Neural cell (in vitro differentiated cells): ENCODE measurements at places on chromosomes 12 and 14. TPM values are rescaled to one million over a fixed set of nuclear protein-coding genes. Genes with fewer than 3 reads are reported as not detected.

Gene CIROP
- not detected in 2 replicates for polyA plus RNA-seq

Gene GPR84
- polyA plus RNA-seq, result not detected in 2 replicates

Gene KCNK10
- polyA plus RNA-seq, result 6.9 and 7.0 TPM in 2 replicates

Gene AQP6
- not detected in 2 replicates for polyA plus RNA-seq

Gene TMEM179
- 20.3 and 27.5 TPM in 2 replicates for polyA plus RNA-seq

Gene ZC2HC1C
- polyA plus RNA-seq, result 3.9 and 4.5 TPM in 2 replicates

Gene NFATC4
- polyA plus RNA-seq, result 0.22 and 0.48 TPM in 2 replicates

Gene OASL
- polyA plus RNA-seq, result 0.42 TPM in 1 of 2 replicates, not detected in the other

Gene NRIP2
- polyA plus RNA-seq, result not detected in 2 replicates

Gene FAM181A
- polyA plus RNA-seq, result 0.43 TPM in 1 of 2 replicates, not detected in the other

Gene MGP
- 0.90 TPM in 1 of 2 replicates, not detected in the other for polyA plus RNA-seq

Gene CTSG
- polyA plus RNA-seq, result not detected in 2 replicates

Gene KLRK1
- 14.9 and 20.9 TPM in 2 replicates for polyA plus RNA-seq

Gene SMIM41
- not detected in 2 replicates for polyA plus RNA-seq

Gene KCNC2
- 6.7 and 7.4 TPM in 2 replicates for polyA plus RNA-seq

Gene FNTB
- polyA plus RNA-seq, result 6.7 and 14.2 TPM in 2 replicates

Gene GALNT9
- 13.5 and 18.0 TPM in 2 replicates for polyA plus RNA-seq

Gene CD69
- polyA plus RNA-seq, result 0.70 and 0.72 TPM in 2 replicates

Gene TGM1
- polyA plus RNA-seq, result 3.6 and 7.5 TPM in 2 replicates

Gene SLC38A4
- not detected in 2 replicates for polyA plus RNA-seq

Gene PRKAB1
- polyA plus RNA-seq, result 36.8 and 38.0 TPM in 2 replicates

Gene SLC5A8
- polyA plus RNA-seq, result 0.12 TPM in 1 of 2 replicates, not detected in the other

Gene C14orf132
- 50.1 and 62.0 TPM in 2 replicates for polyA plus RNA-seq

Gene KRT80
- polyA plus RNA-seq, result not detected in 2 replicates

Gene CELA1
- polyA plus RNA-seq, result not detected in 2 replicates

Gene LMO3
- 38.8 and 42.8 TPM in 2 replicates for polyA plus RNA-seq

Gene ZDHHC22
- polyA plus RNA-seq, result 4.3 and 5.1 TPM in 2 replicates

Gene SRRM4
- 9.9 and 10.5 TPM in 2 replicates for polyA plus RNA-seq

Gene PIWIL1
- not detected in 2 replicates for polyA plus RNA-seq

Gene FOXG1
- 53.5 and 54.0 TPM in 2 replicates for polyA plus RNA-seq

Gene MUCL1
- not detected in 2 replicates for polyA plus RNA-seq

Gene SYNDIG1L
- polyA plus RNA-seq, result 2.0 and 2.1 TPM in 2 replicates

Gene HRK
- 0.96 and 1.4 TPM in 2 replicates for polyA plus RNA-seq

Gene IL31
- polyA plus RNA-seq, result not detected in 2 replicates

Gene TRIM9
- 15.9 and 18.9 TPM in 2 replicates for polyA plus RNA-seq

Gene INHBE
- polyA plus RNA-seq, result 0.30 and 2.3 TPM in 2 replicates

Gene SYCP3
- polyA plus RNA-seq, result 2.1 and 3.4 TPM in 2 replicates

Gene DHRS4L2
- 1.9 and 3.0 TPM in 2 replicates for polyA plus RNA-seq

Gene KITLG
- 5.2 and 6.2 TPM in 2 replicates for polyA plus RNA-seq

Gene SMOC1
- 4.1 and 8.7 TPM in 2 replicates for polyA plus RNA-seq

Gene PARPBP
- polyA plus RNA-seq, result 2.6 and 6.3 TPM in 2 replicates

Gene GLI1
- polyA plus RNA-seq, result 4.2 TPM in 1 of 2 replicates, not detected in the other

Gene MYF6
- polyA plus RNA-seq, result not detected in 2 replicates

Gene RPL10L
- polyA plus RNA-seq, result not detected in 2 replicates

Gene ARHGAP9
- not detected in 2 replicates for polyA plus RNA-seq

Gene OAS1
- not detected in 2 replicates for polyA plus RNA-seq

Gene RASAL1
- polyA plus RNA-seq, result 0.14 and 0.15 TPM in 2 replicates

Gene GPX2
- not detected in 2 replicates for polyA plus RNA-seq

Gene KLRD1
- 0.28 and 0.52 TPM in 2 replicates for polyA plus RNA-seq

Gene RITA1
- polyA plus RNA-seq, result 22.8 and 23.3 TPM in 2 replicates

Gene CCND2
- polyA plus RNA-seq, result 13.7 and 16.9 TPM in 2 replicates

Gene CHGA
- 131 and 147 TPM in 2 replicates for polyA plus RNA-seq

Gene CYP46A1
- polyA plus RNA-seq, result 5.4 and 15.1 TPM in 2 replicates

Gene LHX5
- polyA plus RNA-seq, result 2.0 and 3.8 TPM in 2 replicates

Gene AKAP5
- polyA plus RNA-seq, result 1.8 and 2.6 TPM in 2 replicates
